ENCODE measurements at places on chromosomes 12 and 14.

DNA sequence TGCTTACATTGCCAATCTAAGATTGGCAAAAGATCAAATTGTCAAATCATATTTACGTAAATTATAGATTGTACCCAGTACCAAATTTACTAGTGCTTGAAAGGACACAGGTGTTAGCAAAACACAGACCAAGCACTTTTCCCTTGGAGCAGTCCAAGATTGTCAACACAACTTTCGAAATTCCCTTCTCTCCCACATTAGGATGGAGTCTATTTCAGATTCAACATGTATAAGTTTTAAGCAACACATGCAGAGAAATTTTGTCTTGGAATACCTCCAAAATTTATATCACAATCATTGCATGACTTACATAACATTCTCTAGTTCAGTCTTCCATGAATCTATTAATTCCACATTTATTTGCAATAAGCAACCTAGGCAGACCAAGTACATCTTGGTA is 74.9 kb upstream of the SLCO1C1 start:
- no peak for DNase-seq

DNA sequence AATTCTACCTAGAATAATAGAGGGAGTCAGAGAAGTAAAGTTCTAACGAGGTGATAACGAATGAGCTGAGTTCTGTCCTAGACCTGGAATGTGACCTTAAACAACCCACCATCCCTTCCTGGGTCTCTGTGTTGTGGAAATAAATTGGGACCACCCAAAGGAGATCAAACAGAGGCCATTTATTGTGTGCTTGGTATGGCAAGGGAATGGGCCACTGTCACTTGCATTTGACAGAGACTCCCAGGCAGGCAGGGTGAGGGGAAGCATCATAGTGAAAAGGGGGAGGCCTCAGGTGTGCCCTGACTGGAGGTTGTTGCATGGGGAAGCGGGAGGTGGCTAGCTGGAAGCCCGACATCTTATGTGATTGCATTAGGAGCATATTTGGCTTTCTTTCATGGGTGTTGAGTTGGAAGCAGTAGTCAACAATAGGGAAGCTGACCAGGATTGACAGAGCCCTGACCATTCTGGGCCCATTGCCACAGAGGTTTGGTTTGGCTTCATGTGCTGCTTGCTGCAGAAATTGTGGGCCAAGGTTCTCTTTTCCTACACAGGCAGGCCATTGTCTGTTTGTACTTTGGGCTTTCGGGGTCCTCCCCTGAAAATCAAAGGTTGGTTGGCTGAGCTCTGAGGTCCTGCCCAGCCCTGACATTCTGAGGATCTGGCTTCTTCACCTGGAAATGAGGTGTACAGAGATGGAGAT is 17.6 kb upstream of the FAM181A start:
- DNase-seq: no peak

GRCh38 chr12:70635755-70636154 is 1.5 kb downstream of the PTPRB start:
- no peak for DNase-seq

DNA sequence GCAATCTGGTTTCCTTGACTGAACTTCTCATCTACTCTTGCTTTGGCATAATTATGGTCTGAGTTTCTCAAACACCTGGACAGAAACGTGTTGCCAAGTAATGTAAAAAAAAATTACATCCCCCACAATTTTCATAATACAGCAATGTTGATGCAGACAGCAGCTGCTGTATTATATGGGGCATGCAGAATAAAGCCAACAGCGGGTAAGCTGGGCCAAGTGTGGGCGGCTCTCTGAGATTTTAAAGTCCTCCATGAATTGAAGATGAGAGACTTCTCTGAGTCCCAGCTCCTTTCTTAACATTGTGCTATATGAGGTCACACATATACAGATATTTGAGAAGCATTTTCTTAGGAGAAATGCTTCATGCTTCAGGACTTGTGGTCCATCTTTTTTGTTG is 881.2 kb downstream of the GALC start:
- DNase-seq: no peak

GRCh38 chr12:22682663-22683062 is 57.7 kb downstream of the ETNK1 start:
- DNase-seq: no peak

GRCh38 chr12:9751204-9752144 is 9.2 kb downstream of the CD69 start:
- no peak for DNase-seq

- no peak for DNase-seq
These were observed 11.5 kb downstream of the ALG10 start for GRCh38 chr12:34033628-34034296.

DNA sequence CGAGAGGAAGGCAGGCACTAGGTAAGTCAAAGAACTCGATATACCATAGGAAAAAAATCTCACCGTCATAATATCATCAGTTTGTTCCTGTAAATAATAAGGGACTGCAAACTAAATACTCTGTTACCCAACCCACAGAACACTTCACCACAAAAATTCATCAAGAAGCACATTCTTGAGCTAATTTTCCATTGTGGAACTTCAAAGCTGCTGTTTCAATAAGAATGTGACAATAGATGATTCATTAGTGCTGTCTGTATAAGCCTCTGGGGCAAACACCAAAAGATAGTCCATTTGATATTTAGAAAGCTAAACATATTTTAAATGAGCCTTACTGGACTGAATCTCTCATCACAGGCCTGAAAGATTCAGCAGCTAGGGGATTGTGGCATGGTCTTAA is 219.4 kb downstream of the KSR2 start:
- no peak for DNase-seq

GRCh38 chr12:62684570-62685295 is 218.1 kb downstream of the MON2 start:
- DNase-seq: no peak

GRCh38 chr14:58634406-58635090 is 3.2 kb upstream of the DACT1 start:
- no peak for DNase-seq

GRCh38 chr12:53974084-53975063 is at the start of gene HOTAIR:
Gene HOTAIR, minus strand, starts transcription at chr12:53974954.
- no peak for DNase-seq

DNA sequence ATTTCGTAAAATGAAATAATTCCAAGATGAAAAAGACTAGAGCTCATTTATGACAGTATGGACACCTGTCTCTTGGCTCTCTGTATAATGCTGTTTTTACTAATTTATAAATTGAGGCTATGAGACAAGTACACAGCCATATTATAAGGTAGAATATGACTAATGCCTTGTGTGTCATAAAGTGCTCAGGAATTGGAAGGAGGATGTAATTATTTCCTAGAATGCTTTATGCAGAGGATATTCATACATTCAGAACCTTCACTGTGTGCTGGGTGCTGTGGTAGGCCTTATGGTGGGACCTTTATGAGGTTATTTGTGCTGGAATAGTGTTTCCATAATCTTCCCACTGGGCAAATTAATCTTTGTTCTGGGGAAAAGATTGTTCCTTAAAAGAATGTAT is 13.3 kb downstream of the PCNX1 start:
- DNase-seq: no peak

GRCh38 chr12:93790472-93791152 is 113.4 kb downstream of the CRADD start:
- DNase-seq: no peak

- no peak for DNase-seq
These were observed 17.9 kb upstream of the MGST1 start for GRCh38 chr12:16329594-16329993.

DNA sequence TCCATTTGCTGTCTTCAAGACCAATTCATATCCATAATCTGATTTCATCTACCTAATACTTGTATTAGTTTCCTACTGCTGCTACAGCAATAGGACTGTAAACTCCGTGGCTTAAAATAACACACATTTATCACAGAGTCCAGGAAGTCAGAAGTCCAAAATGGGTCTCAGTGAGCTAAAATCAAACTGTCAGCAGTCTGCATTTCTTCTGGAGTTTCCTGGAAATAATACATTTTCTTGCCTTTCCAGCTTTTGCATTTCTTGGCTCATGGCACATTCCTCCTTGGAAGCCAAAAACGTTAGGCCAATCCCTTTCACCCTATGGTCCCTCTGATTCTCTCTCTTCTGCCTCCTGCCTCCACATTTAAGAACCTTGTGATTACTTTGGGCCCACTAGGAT is 239.8 kb downstream of the PRKD1 start:
- DNase-seq: no peak

GRCh38 chr12:124392667-124393413 is 97.9 kb downstream of the RFLNA start:
- DNase-seq: no peak

GRCh38 chr12:26629864-26630263 is 203.1 kb downstream of the ITPR2 start:
- DNase-seq: no peak

DNA sequence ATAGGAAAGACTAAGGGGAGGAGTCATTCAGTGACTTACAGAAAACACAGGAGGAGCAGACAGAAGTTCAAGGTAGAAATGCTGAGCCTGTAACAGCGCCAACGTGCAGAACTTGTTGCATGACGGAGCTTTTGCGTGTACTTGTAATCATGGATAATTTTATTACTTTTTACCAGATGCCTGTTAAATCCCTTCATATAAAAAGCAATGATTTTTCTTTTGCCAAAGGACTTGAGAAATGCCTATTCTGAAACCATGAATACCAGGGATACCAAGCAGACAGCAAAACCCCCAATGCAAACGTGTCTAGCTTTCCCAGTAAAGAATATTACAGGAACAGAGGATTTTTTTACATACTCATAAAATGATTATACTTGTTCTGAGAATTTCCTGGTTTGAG is 163.6 kb upstream of the GSC start:
- DNase-seq: no peak

DNA sequence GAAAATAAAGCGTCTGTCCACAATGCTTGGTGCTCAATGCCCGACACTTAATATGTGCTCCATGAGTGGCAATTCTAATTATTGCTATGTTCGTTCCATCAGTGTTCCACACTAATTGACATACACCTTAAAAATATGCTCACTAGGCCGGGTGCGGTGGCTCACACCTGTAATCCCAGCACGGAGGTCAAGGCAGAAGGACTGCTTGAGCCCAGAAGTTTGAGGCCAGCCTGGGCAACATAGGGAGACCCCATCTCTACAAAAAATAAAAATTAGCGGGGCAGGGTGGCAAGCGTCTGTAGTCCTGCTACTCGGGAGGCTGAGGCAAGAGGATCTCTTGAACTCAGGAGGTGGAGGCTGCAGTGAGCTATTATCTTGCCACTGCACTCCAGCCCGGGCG is 635 bp upstream of the HECTD4 start:
- DNase-seq: no peak

GRCh38 chr14:53932966-53933365 is 23.7 kb downstream of the BMP4 start:
- no peak for DNase-seq

DNA sequence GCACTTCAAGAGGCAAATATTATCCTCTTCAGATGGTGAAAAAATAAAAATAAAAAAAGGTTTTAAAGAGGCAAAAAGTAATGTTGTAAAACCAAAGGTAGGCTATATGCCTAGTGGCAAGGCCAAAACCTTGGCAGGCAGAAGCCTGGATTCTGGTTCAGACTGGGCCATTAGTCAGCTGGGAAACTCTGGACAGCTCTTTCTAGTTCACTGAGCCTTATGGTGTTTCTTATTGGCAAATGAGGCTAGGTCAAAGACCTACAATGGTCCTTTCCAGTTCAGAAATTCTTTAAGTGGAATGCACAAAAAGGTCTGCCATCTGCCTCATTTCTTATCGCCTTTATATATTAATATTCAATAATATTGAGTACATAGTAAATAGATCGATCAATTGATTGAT is 44.6 kb downstream of the PTPRB start:
- DNase-seq: no peak

DNA sequence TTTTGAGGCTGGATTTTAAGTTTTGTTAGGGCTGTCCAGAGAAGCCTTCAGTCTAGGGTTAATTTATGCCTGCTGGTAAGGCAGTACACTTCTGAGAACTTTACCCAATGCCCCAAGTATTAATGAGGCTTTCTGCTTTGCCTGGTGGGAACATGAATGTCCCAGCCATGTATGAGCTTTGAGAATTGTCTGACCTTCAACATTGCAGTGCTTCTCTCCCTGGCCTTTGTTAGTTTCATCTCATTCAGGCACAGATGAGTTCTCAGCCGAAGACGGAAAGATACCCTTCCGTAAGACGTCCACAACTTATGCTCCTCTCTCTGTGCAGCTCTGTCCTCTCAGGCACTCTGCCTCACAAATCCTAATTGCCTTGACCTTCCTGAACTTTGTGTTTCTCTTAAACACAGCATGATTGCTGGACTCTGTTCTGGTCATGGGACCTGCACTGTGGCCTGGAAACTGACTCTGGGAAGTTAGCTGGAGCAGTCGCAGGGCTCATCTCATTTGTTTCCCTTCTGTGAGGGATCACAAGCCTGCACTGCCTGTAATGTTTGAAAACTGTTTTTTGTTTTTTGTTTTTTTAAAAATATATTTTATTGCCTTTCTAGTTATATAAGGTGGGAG is 15.7 kb downstream of the CHPT1 start:
- DNase-seq: no peak

DNA sequence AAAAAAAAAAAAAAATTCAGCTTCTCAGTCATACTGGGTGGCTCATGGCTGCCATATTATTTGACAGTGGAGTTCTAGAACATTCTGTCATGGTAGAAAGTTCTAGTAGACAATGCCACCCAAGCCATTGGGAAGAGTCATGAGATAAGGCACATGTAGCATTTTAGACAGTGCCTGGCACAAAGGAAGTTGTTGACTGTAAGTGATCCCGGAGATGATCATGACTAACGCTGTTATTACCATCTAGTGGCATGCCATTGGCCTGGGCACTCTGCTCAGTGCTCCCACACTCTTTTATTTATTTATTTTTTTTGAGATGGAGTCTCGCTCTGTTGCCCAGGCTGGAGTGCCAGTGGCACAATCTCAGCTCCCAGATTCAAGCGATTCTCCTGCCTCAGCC is 80.4 kb downstream of the FOXN4 start:
- DNase-seq: no peak

GRCh38 chr12:12097891-12098690 is 27.4 kb downstream of the BCL2L14 start:
- no peak for DNase-seq

DNA sequence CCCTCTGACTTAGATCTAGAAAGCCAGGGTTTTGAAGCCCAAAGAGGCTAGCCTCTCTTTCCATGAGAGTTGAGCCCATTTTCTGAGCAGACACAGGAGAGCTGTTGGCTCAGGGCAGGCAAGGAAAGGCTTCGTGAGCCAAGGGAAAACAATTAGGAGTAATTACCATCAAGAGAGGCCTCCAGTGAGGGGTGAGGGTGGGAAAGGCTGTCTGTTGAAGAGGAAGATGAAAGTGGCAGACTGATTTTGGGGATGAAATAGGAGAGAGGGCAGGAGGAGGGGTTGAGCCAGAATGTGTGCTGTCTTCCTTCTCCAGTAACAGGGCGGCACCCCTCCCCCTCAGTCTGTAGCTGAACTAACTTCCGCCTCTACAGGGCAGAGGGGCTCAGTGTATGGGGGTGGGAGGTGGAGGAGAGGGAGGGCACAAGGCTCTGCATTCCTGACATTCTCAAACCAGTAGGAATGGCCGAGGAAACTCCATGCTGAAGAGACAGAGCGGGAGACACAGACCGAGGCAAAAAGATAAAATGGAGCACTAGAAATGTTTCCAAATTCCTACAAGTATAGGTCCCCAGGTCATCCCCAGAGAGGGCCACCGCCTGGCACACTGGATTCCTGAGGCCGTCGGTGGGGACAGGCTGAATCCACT is 33.1 kb upstream of the COL2A1 start:
- no peak for DNase-seq
